ENCODE measurements at places on chromosomes 13 and 19.

- DNase-seq, result peak; percentile 87
These were observed at the start of gene ZNF382 for GRCh38 chr19:36605101-36605876. Gene ZNF382, plus strand, starts transcription at chr19:36605313. Its CDS starts 4,602 bp downstream, at chr19:36609915.

GRCh38 chr13:51912511-51913225 is 50.9 kb downstream of the CCDC70 start:
- no peak for DNase-seq

- no peak for DNase-seq
These were observed 4.1 kb downstream of the TLE2 start for GRCh38 chr19:3024870-3025548.

GRCh38 chr13:27026396-27026795 is 145.2 kb downstream of the USP12 start:
- DNase-seq, result no peak

- no peak for DNase-seq
These were observed 6.3 kb downstream of the C19orf38 start for GRCh38 chr19:10854350-10855089.

DNA sequence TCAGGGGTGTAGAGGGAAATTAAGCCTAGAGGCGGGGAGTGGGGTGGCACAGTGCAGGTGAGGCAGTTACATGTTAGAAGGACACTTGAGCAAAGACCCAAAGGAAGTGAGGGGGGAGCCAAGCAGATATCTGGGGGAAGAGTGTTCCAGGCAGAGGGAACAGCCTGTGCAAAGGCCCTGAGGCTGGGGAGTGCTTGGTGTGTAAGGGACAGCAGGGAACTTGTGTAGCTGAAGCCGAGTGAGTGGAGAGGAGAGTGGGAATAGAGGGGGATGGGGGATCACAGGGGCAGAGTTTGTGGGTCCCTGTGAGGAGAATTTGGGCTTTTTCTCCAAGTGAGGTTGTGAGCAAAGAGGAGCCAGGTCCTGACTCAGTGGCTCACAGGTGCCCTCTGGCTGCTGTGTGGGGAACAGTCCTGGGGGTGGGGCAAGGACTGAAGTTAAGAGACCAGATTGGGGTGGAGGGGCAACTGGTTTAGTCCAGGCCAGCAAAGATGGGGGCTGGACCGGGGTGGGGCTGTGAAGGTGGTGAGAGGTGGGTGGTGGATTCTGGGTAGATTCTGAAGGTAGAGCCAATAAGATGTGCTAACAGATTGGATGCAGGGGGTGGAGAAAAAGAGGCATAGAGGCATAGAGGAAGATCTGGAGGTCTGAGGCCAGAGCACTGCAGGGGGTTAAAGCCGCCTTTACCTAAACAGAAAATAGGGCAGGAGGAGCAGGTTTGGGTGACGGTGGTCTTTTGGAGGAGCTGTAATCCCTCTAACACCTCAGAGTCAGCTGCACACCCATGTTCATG is 75.3 kb downstream of the CACNA1A start:
- peak; percentile 0 for DNase-seq

- no peak for DNase-seq
These were observed 14.7 kb upstream of the KCTD15 start for GRCh38 chr19:33781996-33782395.

GRCh38 chr13:106182404-106182803 is 353.1 kb downstream of the EFNB2 start:
- DNase-seq, result no peak

DNA sequence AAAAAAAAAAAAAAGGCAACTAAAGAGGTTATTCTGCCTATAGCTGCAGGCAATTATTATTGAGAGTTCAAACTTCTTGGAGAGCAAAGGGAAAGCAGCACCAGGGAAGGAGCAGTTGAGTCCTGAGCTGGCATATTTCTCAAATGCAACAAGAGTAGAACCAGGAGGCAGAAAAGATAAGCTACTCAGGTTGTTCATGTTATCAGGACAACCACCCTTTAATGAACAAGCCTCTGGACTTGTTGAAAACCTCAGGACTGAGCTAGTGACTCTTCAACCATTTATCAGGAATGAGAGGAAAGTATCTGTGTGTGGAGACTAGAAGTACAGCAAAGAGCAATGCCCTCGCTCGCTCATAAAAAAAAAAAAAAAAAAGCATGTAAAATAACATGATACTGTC is 183.0 kb downstream of the KCTD12 start:
- DNase-seq, result no peak

DNA sequence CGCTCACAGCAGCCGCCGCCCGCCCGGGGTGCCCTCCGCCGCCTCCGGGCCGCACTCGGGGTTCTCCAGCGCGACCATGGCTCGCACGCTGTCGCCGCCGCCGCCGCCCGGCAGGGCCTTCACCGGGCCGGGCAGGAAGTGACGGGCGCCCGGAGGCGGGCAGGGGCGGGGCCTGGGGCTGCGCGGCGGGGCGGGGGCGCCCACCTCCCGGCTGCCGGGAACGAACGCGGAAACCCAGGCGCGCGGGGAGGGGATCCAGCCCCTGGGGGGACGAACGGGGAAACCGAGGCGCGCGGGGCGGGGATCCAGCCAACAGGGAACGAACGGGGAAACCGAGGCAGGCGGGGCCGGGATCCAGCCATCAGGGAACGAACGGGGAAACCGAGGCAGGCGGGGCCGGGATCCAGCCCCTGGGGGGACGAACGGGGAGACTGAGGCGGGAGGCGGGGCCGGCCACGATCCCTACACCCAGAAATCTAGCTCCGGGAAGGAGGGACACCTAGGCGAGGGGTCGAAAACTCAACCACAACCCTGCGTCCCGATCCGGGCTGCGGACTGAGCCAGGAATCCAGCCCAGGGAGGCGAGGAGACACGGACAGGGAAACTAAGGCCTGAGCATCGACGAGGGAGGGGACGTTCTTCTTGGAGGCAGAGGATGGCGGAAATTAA is at the start of gene R3HDM4:
Gene R3HDM4, minus strand, starts transcription at position 140 of the 669 bp plus-strand sequence. Its CDS starts 62 bp downstream, at position 78.
- DNase-seq, result peak; percentile 69

GRCh38 chr19:29516821-29517395 is 8.9 kb upstream of the VSTM2B start:
- no peak for DNase-seq

All from stimulated activated CD4-positive, alpha-beta T cell treated with anti-CD3 and anti-CD28 coated beads, TNF-alpha, amount 100 ng/mL, for 1 hour (primary cell).